Activated naive CD8-positive, alpha-beta T cell treated with anti-CD3 and anti-CD28 coated beads, Interleukin-2, amount 50 U/mL, for 24 hours (primary cell): ENCODE measurements at places on chromosomes 5 and 9.

GRCh38 chr9:24459953-24460352 lies 85.7 kb downstream of the IZUMO3 start:
- H3K27me3 ChIP-seq, result no peaks in the 10 kb centered on the region
- H3K36me3 ChIP-seq, result no peaks in the 10 kb centered on the region
- H3K4me3 ChIP-seq, result no peak overlapping the region
- DNase-seq, result no peak

- peak; percentile 60 for DNase-seq
- no peak overlapping the region for H3K27ac ChIP-seq
- H3K4me1 ChIP-seq, result peaks cover 12% of the 10 kb centered on the region
- no peaks in the 10 kb centered on the region for H3K36me3 ChIP-seq
- peaks cover 5% of the 10 kb centered on the region for H3K27me3 ChIP-seq
Observed at GRCh38 chr5:1380011-1380817, 35.3 kb upstream of the CLPTM1L start.

DNA sequence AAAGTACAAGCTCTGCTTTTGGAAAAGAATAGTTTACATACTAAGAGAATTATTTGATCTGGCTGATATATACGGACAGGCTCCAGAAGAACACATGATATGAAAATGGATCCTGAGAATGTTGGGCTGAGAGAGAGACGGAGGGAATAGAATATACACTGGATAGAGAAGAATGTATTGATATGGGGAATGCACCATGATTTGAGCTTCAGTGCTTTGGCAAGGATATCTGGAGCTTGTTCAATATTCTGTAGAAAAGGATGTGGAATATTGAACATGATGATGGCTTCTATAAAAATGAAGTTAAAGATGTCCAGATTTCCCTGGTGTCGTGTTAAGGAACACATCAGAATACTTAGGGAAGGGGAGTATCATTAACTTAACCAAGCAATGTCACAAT lies 280.5 kb upstream of the VLDLR start:
- no peaks in the 10 kb centered on the region for H3K27me3 ChIP-seq
- H3K4me3 ChIP-seq, result no peak overlapping the region
- no peaks in the 10 kb centered on the region for H3K4me1 ChIP-seq
- DNase-seq, result no peak
- H3K36me3 ChIP-seq, result no peaks in the 10 kb centered on the region
- no peak overlapping the region for H3K27ac ChIP-seq

DNA sequence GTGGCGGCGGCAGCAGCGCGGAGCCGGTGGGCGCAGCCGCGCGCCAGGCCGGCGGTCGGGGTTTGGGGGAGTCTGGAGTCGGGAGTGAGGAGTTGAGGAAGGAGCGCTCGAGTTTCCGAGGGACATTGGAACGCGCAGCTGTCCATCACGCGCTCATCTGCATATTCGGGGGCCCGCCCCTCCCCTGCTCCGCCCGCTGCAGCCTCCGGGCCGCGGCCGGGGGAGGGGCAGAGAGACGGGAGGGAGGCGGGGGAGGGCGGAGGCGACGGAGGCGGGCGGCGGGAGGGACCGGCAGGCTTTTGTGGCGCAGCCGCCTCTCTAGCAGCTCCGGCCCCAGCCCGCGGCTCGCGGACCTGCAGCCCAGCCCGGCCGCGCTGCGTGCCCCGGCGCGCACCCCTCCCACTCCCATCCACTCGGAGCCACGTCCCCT lies at the start of gene IRX2:
Gene IRX2 (minus strand): TSS at position 86 of the 430 bp plus-strand sequence. CDS start 264 bp downstream, outside the sequence.
- H3K4me3 ChIP-seq, result no peak within 1 kb of the TSS
- no peak for DNase-seq
- peaks cover 9% of the 10 kb centered on the region for H3K36me3 ChIP-seq
- H3K27me3 ChIP-seq, result peaks cover 57% of the 10 kb centered on the region
- peaks cover 10% of the 10 kb centered on the region for H3K4me1 ChIP-seq
- H3K27ac ChIP-seq, result no peak within 1 kb of the TSS

GRCh38 chr5:141814064-141814964 lies 63.9 kb downstream of the PCDH1 start:
- H3K27ac ChIP-seq, result no peak overlapping the region
- H3K4me3 ChIP-seq, result no peak overlapping the region
- H3K36me3 ChIP-seq, result no peaks in the 10 kb centered on the region
- H3K4me1 ChIP-seq, result no peaks in the 10 kb centered on the region

- no peak overlapping the region for H3K27ac ChIP-seq
- H3K27me3 ChIP-seq, result no peaks in the 10 kb centered on the region
- H3K4me3 ChIP-seq, result no peak overlapping the region
- no peak for DNase-seq
- no peaks in the 10 kb centered on the region for H3K4me1 ChIP-seq
Observed at GRCh38 chr5:142245786-142246185, 79.0 kb downstream of the SPRY4 start.

- H3K36me3 ChIP-seq, result no peaks in the 10 kb centered on the region
- DNase-seq, result no peak
- no peaks in the 10 kb centered on the region for H3K4me1 ChIP-seq
- no peak overlapping the region for H3K4me3 ChIP-seq
Observed at GRCh38 chr9:76271755-76272154, 122.5 kb downstream of the RFK start.

DNA sequence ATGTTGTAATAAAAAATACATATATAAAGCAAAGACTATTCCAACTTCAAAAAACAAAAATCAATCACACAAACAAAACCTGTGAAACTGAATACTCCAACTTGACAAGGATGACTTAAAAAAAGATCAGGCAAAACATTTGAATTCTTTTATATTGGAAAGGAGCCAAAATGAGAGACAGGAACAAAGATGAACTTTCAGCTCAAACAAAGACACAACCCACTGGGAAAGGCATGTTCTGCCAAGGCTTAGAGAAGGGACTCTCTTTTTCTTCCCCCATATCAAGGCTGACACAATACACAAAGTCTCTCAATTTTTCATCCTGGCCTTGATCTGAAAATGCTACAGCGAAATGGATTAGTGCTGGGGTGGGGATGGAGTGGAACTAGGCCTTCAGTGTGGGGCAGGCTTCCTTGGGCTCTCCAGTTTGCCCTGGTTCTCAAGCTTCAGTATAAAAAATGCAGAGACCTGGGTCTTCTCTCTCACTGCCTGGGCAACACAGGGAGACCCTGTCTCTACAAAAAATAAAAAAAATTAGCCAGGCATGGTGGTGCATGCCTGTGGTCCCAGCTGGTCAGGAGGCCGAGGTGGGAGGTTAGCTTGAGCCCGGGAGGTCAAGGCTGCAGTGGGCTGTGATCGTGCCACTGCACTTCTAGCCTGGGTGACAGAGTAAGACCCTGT lies 11.6 kb upstream of the FAM169A start:
- no peaks in the 10 kb centered on the region for H3K36me3 ChIP-seq
- H3K27me3 ChIP-seq, result no peaks in the 10 kb centered on the region
- no peak overlapping the region for H3K27ac ChIP-seq
- no peak overlapping the region for H3K4me3 ChIP-seq

GRCh38 chr9:38185647-38186403 lies 116.8 kb upstream of the SHB start:
- no peak overlapping the region for H3K4me3 ChIP-seq
- no peak overlapping the region for H3K27ac ChIP-seq
- H3K36me3 ChIP-seq, result no peaks in the 10 kb centered on the region
- DNase-seq, result no peak
- no peaks in the 10 kb centered on the region for H3K4me1 ChIP-seq

GRCh38 chr5:2223303-2223702 lies 340.6 kb upstream of the IRX4 start:
- H3K27me3 ChIP-seq, result no peaks in the 10 kb centered on the region
- no peaks in the 10 kb centered on the region for H3K36me3 ChIP-seq
- no peak overlapping the region for H3K27ac ChIP-seq
- no peaks in the 10 kb centered on the region for H3K4me1 ChIP-seq

GRCh38 chr9:128629136-128629535 lies 27.5 kb downstream of the DYNC2I2 start:
- H3K36me3 ChIP-seq, result peaks cover 24% of the 10 kb centered on the region
- DNase-seq, result no peak
- H3K27ac ChIP-seq, result no peak overlapping the region
- no peaks in the 10 kb centered on the region for H3K27me3 ChIP-seq
- H3K4me3 ChIP-seq, result no peak overlapping the region
- H3K4me1 ChIP-seq, result no peaks in the 10 kb centered on the region

DNA sequence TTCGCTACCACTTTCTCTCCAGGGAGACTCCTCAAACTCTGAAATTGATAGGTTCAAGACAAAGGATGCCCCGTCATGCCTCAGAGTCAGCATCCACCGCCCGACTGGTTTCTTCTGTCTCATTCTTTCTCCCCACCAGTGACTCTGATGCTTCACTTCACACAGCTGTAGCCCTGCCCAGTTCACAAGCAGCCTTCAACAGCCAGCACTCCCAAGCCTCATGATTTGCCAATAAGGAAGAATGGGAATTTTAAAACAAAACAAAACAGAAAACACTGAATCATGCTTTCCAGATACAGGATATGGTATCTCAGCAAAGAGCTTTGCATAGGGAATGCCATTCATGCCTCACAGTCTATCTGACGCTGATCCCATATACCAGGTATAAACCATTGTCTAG lies 371.2 kb upstream of the RORB start:
- H3K27ac ChIP-seq, result no peak overlapping the region
- no peaks in the 10 kb centered on the region for H3K27me3 ChIP-seq
- DNase-seq, result no peak
- H3K4me1 ChIP-seq, result no peaks in the 10 kb centered on the region
- no peaks in the 10 kb centered on the region for H3K36me3 ChIP-seq
- no peak overlapping the region for H3K4me3 ChIP-seq

GRCh38 chr5:11482011-11482410 lies 422.2 kb downstream of the CTNND2 start:
- no peaks in the 10 kb centered on the region for H3K4me1 ChIP-seq
- H3K4me3 ChIP-seq, result no peak overlapping the region
- H3K27me3 ChIP-seq, result peaks cover 6% of the 10 kb centered on the region
- H3K36me3 ChIP-seq, result no peaks in the 10 kb centered on the region
- DNase-seq, result no peak

DNA sequence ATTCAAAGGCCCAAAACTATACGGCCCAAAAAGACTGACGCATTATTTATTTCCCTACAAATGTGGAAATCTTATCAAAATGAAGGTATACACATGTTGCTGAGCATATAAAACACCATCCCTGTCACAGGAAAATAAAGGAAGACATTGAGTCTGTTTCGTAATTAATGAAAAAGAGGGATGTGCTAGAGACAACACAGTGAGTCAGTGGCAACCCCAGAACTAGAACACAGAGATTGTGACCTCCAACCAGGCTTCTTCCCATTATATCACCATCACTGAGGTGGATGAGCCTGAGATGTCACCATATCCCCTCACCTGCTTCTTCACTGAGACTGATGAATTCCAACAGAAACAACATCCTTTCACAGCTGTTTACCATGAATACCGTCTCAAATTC lies 3.8 kb downstream of the NDUFA8 start:
- peaks cover 9% of the 10 kb centered on the region for H3K36me3 ChIP-seq
- DNase-seq, result no peak
- H3K4me1 ChIP-seq, result peaks cover 35% of the 10 kb centered on the region
- H3K27me3 ChIP-seq, result peaks cover 2% of the 10 kb centered on the region

GRCh38 chr9:75089373-75089766 lies 1.1 kb downstream of the OSTF1 start:
- peaks cover 73% of the 10 kb centered on the region for H3K4me1 ChIP-seq
- peaks cover 2% of the 10 kb centered on the region for H3K36me3 ChIP-seq
- H3K27ac ChIP-seq, result peak overlapping the region; percentile 91
- no peak for DNase-seq

DNA sequence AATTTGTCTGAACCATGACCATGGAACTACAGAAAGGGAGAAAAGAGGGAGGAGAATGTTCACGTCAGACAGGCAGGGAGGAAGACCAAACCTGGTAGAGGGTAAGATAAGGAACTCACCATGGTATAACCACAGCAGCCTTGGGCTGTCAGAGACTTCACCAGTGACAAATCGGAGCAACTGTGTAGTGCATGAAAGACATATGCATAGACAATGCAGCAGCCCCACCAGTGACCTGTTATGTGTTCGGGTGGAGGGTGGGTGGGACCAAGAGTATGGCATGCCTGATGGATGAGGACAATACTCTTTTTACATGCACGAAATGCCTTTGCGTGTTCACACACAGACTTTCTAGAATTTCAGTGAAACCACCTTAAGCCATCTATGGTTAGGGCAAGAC lies 221.8 kb upstream of the RASEF start:
- H3K4me1 ChIP-seq, result no peaks in the 10 kb centered on the region
- H3K27ac ChIP-seq, result no peak overlapping the region
- no peak overlapping the region for H3K4me3 ChIP-seq
- DNase-seq, result no peak

DNA sequence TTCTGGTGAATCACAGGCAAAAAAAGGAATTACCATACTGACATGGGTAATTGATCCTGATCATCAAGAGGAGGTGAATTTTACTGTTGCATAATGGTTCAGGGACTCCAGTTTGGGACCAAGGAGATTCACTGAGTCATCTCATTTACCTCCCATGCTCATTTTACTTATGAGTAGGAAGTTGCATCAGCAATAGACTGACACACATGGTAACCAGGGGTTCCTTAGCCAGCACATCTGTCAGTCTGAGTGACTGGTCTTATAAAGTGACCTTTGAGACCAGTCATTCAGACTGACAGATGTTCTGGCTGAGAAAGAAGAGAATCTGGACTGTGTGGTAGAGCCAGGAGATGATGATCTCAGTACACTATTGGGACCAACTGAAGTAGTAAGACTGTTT lies 384.6 kb upstream of the CD180 start:
- DNase-seq, result no peak
- H3K36me3 ChIP-seq, result no peaks in the 10 kb centered on the region
- no peak overlapping the region for H3K27ac ChIP-seq
- no peak overlapping the region for H3K4me3 ChIP-seq
- no peaks in the 10 kb centered on the region for H3K27me3 ChIP-seq

- no peak overlapping the region for H3K27ac ChIP-seq
- H3K4me3 ChIP-seq, result no peak overlapping the region
- no peaks in the 10 kb centered on the region for H3K4me1 ChIP-seq
- peaks cover 5% of the 10 kb centered on the region for H3K27me3 ChIP-seq
Observed at GRCh38 chr5:137206030-137206715, 293.0 kb downstream of the SPOCK1 start.

DNA sequence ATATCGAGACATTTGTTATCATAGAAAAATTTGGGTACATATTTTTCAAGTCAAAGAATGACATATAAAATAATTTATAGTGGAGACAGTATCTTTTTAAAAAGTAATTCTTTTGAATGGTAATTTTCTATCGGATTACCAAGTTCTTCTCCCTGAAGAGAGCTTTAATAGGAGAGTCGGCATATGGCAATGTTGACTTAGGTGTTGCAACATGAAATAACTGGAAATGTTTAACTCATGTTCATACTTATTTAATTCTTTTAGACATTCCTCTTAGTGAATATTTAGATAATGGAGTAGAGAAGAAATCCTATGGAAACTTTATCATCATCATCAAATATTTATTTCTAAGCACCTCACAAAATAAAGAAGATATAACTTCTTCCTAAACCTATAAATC lies 118.2 kb upstream of the CTNND2 start:
- no peaks in the 10 kb centered on the region for H3K27me3 ChIP-seq
- DNase-seq, result no peak

- no peaks in the 10 kb centered on the region for H3K27me3 ChIP-seq
- H3K27ac ChIP-seq, result no peak overlapping the region
- no peak overlapping the region for H3K4me3 ChIP-seq
Observed at GRCh38 chr9:136323371-136323789, 4.0 kb upstream of the GPSM1 start.

- H3K27ac ChIP-seq, result no peak overlapping the region
- no peaks in the 10 kb centered on the region for H3K36me3 ChIP-seq
- DNase-seq, result no peak
- H3K4me1 ChIP-seq, result no peaks in the 10 kb centered on the region
Observed at GRCh38 chr9:126548312-126548711, 65.4 kb upstream of the LMX1B start.

GRCh38 chr9:134294153-134295071 lies 31.8 kb upstream of the RXRA start:
- peaks cover 3% of the 10 kb centered on the region for H3K27me3 ChIP-seq
- DNase-seq, result no peak
- H3K4me1 ChIP-seq, result peaks cover 3% of the 10 kb centered on the region
- H3K36me3 ChIP-seq, result no peaks in the 10 kb centered on the region
- H3K4me3 ChIP-seq, result no peak overlapping the region
